ENCODE measurements at places on chromosomes 2 and 18.

- no peak for DNase-seq
These were observed 26.5 kb upstream of the CREB1 start for GRCh38 chr2:207503234-207503633.

- no peak for DNase-seq
These were observed 65.2 kb downstream of the GBX2 start for GRCh38 chr2:236102971-236103370.

- DNase-seq = no peak
These were observed 39.0 kb downstream of the ANXA4 start for GRCh38 chr2:69780921-69781320.

GRCh38 chr2:23624378-23624777 is 239.4 kb downstream of the KLHL29 start:
- peak; percentile 18 for DNase-seq

DNA sequence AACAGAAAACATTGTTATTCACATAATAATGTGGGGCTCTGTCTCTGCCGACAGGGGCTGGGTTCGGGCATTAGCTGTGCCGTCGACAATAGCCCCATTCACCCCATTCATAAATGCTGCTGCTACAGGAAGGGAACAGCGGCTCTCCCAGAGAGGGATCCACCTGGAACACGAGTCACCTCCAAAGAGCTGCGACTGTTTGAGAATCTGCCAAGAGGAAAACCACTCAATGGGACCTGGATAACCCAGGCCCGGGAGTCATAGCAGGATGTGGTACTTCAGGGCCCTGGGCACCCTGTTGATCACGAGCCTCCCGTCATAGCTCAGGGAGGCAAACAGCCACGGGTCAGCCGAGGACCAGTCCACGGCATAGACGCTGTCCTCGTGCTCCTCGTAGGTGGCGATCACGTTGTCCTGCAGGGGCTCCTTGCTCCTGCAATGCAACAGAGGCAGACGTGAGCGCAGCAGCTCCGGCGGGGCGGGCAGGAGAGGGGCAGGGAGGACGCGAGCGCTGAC is 188.5 kb downstream of the EIPR1 start:
- DNase-seq = peak; percentile 40

GRCh38 chr2:48910961-48911360 is 155.4 kb upstream of the LHCGR start:
- DNase-seq = no peak

- DNase-seq = no peak
These were observed 67.8 kb downstream of the SRBD1 start for GRCh38 chr2:45543257-45543656.

- DNase-seq = peak; percentile 17
These were observed 238.5 kb upstream of the FBXO11 start for GRCh38 chr2:48144777-48145176.

DNA sequence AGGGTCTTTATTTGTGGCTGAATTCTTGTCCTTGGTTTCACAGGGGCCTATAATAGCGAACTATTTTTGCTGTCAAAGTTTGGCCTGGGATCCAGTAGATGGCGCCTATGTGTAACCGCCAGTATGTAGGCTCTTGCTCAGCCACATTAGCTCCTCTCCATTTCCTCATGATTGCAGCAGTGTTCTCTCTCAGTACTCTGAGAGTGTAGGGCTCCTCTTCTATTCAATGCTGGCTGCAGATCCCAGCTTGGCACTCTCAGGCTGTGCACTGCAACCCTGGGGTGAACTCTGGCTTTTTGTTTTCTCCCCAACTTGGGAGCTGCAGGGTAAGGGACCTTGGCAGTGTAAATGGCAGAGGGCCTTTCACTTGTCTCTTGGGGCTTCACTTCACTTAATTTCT is 344.6 kb upstream of the CHAC2 start:
- peak; percentile 69 for DNase-seq

- DNase-seq = no peak
These were observed 192.3 kb downstream of the CLIP4 start for GRCh38 chr2:29307519-29307918.

GRCh38 chr2:25170888-25171287 is 2.5 kb upstream of the POMC start:
- DNase-seq = no peak

GRCh38 chr2:144834998-144835633 is 315.2 kb upstream of the ZEB2 start:
- DNase-seq = peak; percentile 46

DNA sequence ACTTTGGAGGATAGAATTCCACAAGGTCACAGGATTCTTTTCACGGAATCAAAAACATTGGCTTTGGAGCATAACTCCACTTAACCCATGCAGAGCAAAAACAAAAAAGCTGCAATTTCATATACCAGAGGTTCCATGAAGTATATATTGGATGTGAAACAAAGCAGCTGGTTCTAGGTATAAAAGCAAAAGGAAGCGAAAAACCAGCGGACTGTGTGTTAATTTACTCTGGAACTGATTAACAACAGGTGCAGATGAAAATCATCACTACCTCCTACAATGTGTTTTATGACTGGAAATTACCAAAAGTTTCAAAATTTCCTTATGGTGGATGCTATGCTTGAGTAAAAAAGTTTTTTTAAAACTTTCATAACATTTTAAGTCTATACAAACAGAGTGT is 54.4 kb upstream of the LINC00305 start:
- DNase-seq = no peak

DNA sequence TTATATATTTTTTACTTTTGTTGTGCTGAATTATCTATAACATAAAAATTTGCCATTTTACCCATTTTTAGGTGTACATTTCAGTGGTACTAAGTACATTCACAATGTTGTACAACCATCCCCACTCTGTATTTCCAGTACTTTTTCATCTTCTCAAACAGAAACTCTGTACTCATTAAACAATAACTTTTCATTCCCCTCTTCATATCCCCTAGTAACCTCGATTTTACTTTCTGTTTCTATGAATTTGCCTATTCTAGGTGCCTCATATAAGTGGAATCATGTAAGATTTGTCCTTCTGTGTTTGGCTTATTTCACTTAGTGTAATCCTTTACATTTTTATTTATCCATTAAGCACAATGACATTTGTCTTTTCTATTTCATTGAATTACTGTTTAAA is 51.3 kb downstream of the GTF2A1L start:
- no peak for DNase-seq

DNA sequence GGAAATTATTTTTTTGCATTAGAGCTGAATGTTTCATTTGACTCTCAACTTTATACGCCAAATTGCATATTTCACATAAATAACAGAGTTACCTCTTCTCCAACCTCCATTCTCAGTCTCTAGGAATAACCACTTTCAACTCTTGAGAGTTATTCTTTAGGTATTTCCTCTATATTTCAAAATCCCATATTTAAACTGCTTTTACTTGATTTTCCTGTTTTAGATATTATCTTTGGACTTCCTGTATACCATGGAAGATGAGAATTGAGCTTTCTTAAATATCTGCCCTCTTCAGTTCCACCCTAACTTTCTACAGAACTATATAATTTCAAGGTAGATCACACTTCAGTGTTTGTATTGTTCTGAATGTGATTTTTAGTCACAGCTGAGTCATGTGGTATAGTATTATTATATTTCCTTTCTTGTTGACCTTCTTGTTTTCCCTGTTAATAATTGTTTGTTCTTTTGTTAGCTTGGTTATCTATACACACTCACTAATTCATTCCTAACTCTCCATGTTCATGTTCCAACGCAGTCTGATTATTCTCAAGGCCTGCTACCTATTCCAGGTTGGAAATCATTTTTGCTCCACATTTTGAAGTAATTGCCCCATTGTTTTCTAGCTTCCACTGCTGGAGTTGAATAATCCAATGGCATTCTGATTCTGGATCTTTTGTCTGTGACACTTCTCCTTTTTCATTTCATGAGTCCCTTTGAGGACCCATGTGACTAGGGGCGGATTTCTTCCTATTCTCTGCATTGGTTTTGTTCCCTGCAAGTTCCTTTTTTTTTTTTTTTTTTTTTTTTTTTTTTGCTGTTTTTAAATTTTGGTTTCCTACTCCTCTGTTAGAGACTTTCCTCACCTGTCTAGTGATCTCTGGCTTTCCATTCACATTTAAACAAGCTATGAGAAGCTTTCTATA is 156.8 kb upstream of the RBMS1 start:
- no peak for DNase-seq

- peak; percentile 100 for DNase-seq
These were observed at the start of gene EIF2AK3 for GRCh38 chr2:88627055-88627855. Gene EIF2AK3 (minus strand): TSS chr2:88627464. CDS start chr2:88627274, 190 bp downstream.

- peak; percentile 95 for DNase-seq
These were observed 39.8 kb downstream of the WDR33 start for GRCh38 chr2:127770973-127771735.

- no peak for DNase-seq
These were observed 201.5 kb upstream of the BOD1L2 start for GRCh38 chr18:56945171-56946083.

- DNase-seq = no peak
These were observed 1.1 kb upstream of the SALL3 start for GRCh38 chr18:78978349-78979055.

DNA sequence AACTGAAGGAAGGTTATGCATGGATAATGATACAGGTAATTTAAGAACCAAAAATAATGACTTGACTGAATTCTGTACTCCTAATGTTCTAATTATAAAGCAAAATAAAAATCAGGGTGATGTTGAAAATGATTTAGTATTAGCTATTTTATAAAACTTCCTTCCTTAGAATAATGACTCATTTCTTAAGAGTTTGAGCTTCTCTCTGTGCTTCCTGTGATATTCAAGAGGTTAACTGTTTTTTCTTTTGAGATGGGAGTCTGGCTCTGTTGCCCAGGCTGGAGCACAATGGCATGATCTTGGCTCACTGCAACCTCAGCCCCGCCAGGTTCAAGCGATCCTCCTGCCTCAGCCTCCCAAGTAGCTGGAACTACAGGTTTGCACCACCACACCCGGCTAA is 14.8 kb downstream of the HADHA start:
- no peak for DNase-seq

- DNase-seq = no peak
These were observed 89.4 kb upstream of the FHL2 start for GRCh38 chr2:105488285-105488684.

DNA sequence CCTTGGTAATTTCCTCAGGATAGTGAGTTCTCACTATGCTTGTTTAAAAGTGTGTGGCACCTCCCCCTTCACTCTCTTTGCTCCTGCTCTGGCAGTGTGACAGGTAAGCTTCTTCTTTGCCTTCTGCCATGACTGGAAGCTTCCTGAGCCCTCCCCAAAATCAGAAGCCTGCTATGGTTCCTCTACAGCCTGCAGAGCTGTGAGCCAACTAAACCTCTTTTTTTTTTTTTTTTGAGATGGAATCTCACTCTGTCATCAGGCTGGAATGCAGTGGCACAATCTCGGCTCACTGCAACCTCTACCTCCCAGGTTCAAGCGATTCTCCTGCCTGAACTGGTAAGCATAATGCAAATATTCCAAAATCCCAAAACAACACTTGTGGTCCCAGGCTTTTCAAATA is 80.0 kb downstream of the SOWAHC start:
- peak; percentile 36 for DNase-seq

DNA sequence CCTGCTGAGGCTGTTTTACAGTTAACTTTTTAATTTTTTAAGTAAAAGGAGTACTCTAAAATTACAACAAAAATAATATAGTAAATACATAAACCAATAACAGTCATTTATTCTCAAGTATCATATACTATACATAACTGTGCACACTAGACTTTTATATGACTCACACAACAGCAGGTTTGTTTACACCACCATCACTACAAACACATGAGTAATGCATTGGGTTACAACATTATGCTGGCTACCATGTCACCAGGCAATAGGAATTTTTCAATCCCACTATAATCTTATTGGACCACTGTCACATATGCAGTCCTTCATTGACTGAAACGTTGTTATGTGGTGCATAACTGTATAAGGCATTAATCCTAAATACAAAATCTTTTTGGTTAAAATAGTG is 42.5 kb downstream of the RASGRP3 start:
- DNase-seq = peak; percentile 81

GRCh38 chr2:11500702-11501303 is 33.0 kb upstream of the GREB1 start:
- no peak for DNase-seq

- DNase-seq = no peak
These were observed 67.7 kb upstream of the OSR1 start for GRCh38 chr2:19426144-19426543.

GRCh38 chr2:25339211-25339674 is 2.5 kb downstream of the DNMT3A start:
- DNase-seq = no peak

All from ELR (cell line).